Stimulated activated CD4-positive, alpha-beta T cell treated with anti-CD3 and anti-CD28 coated beads, TNF-alpha, amount 100 ng/mL, for 48 hours (primary cell): ENCODE measurements at places on chromosomes 5 and 9.

DNA sequence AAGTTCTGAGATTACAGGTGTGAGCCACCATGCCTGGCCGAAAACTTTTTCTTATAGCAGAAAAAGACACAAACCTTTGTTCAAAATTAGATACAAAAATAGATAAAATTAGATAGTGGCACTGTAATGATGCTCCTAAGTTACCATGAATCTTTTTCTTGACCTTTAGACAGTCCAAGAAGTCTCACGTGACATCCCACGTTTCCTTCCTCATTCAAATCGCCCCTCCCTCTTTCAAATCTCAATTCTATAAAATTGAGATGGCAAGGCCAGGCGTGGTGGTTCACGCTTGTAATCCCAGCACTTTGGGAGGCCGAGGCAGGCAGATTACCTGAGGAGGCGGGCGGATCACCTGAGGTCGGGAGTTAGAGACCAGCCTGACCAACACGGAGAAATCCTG lies 7.7 kb upstream of the ZCCHC10 start:
- DNase-seq = no peak

- DNase-seq = no peak
These were observed 576.1 kb downstream of the SLCO4C1 start for GRCh38 chr5:101720033-101720432.

DNA sequence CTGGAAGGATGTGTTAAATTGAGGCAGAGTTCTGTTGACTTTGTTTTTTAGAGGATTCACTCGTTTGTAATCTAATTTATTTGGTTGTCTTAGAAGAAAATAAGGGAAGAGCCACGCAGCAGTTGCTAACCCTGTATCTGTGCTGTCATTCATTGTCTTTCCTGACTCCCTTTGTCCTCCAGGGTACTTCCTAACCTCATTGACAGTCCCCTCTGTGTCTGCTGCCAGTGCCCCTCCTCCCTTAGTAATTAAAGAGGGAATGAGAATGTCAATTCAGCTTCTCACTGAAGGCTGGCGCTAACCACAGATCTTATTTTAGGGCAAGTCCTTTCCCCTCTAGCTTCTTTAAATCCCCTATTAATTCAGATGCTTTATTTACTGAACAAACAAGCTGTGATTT lies 84.0 kb downstream of the MAST4 start:
- no peak for DNase-seq

- no peak for DNase-seq
These were observed 16.7 kb upstream of the PHYHD1 start for GRCh38 chr9:128903871-128904620.

DNA sequence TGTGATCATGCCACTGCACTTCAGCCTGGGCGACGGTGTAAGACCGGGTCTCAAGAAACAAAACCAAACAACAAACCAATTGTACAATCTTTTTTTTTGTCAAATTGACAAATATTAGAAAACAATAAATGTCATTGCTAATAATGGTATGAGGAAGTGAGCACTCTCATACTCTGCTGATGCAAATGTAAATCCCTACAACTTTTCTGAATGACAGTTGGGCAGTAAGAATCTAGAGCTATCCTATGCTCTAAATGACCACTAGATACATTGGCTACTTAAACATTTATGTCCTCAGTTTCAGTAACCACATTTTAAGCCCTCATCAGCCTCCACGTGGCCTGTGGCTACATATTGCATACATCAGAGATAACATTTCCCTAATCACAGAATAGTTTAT lies 256.2 kb downstream of the FER start:
- no peak for DNase-seq

- no peak for DNase-seq
These were observed 296.0 kb upstream of the DMRT1 start for GRCh38 chr9:545480-545879.

DNA sequence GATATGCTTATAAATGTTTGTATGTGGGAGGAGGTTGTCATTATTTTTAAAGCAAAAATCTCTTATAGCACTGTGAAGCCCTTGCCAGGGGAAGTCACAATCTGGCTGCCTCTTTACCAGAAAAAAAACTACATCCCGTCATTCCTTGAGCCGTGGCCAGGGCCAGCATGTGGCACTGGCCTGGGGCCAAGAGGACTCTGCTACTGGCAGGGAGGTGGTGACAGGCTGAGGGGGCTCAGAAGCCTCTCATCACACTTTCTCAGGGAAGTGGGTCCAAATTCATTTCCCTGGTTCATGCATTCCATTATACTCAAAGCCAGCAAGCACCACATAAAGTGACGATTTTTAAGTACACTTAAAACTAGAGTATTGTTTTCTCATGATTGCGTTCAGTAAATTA lies 457.3 kb downstream of the ZNF608 start:
- DNase-seq = no peak
